ENCODE measurements at places on chromosomes 13 and 19.
A peak's percentile ranks its signal among the peaks of the same experiment; 100 is the strongest.

GRCh38 chr13:43830497-43830881, 43.7 kb upstream of the ENOX1 start:
- DNase-seq = no peak

DNA sequence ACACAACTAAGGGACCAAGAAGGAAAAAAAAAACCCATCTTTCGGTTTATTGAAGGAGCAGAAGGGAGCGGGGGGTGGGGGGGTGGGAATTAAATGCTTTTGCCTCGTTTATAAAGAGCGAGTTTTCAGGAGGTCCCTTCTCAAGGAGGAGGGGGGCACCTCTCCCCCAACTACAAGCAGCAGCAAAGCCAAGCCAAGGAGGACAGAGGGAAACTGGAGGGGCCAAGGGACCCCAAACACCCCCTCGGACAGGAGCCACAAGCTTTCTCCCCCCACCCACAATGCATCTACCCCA, 2.4 kb downstream of the IRF2BP1 start:
- no peak for DNase-seq

DNA sequence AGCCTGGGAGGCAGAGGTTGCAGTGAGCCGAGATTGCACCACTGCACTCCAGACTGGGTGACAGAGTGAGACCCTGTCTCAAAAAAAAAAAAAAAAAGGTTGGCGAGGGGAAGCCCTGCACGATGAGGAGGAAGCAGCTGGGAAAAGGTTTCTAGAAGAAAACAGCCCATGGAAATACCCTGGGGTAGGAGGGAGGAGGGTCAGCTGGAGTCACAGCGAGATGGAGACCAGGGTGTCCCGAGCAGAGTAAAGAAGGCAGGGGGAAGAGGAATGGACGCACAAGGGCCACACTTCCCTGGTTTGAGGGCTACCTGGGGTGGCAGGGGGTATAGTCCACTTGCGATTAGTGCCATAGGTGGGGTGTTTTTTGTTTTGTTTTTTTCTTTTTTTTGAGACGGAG, 6.4 kb downstream of the KANK3 start:
- no peak for DNase-seq

DNA sequence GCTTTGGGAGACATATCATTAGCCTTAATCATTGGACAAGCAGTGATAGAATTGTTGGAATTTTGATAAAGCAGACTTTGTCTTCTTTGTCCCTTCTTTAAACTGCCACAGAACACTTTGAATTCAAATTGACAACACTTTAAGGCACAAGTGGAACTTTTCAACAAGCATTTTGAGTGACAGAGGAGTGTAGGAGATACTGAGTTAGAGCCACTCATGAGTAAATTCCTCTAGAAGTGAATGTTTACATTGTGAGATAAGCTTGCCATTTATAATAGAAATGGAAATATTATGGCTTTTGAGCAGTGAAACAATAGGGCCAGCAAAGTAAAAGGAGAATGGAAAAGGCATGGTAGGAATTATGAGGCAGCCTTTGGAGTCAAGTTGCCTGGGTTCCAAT, 515.8 kb downstream of the SLITRK6 start:
- DNase-seq = no peak

- no peak for DNase-seq
Observed at GRCh38 chr13:96629331-96629730, 364.9 kb downstream of the OXGR1 start.

GRCh38 chr19:30884146-30884812, 465.0 kb downstream of the TSHZ3 start:
- no peak for DNase-seq

DNA sequence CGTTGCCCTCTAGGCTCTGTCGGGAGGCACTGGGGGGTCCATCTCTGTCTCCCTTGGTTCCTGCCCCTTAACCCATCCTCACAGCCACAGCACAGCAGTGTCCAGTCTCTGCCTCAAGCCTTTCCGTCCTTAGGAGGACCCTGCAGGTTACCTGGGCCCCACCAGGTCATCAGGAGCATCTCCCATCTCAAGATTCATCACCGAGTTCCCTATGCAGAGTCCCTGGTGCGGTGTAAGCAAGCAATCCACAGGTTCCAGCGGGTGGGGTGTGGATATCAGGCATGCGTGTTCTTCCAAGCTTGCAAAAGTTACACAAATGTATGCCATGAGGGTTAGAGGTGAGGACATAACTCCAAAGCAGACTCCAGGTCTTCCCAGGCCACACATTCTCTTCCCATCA, 20.9 kb upstream of the GAS6 start:
- no peak for DNase-seq

GRCh38 chr19:14473073-14473977, 1.8 kb downstream of the PTGER1 start:
- no peak for DNase-seq

- no peak for DNase-seq
Observed at GRCh38 chr19:44024900-44025216, 321 bp upstream of the ZNF222 start.

- no peak for DNase-seq
Observed at GRCh38 chr13:33537676-33538075, 252.1 kb upstream of the STARD13 start.

DNA sequence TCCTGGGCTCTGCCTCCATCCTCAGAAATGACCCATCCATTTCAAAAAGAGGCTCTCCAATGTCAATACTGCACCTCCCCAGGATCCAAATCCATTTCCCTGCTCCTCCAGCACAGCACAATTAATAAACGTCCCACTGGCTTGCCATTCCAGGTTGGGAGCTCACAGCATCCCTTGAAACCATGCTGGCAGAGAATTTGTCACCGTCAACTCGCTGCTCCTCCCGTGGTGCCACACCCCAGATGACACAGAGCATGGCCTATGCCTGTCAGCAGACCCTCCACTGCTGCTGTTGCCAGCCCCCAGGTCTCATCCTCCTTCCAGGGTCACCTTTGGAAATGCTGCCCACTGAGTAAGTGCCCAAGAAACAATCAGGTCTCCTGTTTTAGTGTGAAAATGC, 53.0 kb upstream of the UQCRFS1 start:
- no peak for DNase-seq

GRCh38 chr19:19105365-19106055, 32.8 kb downstream of the TMEM161A start:
- peak; percentile 4 for DNase-seq

- DNase-seq = no peak
Observed at GRCh38 chr13:76968041-76968440, 19.7 kb downstream of the ACOD1 start.

- no peak for DNase-seq
Observed at GRCh38 chr13:46717856-46718255, 79.1 kb downstream of the ESD start.

GRCh38 chr19:55492362-55492944, 4.2 kb downstream of the SSC5D start:
- DNase-seq = no peak

DNA sequence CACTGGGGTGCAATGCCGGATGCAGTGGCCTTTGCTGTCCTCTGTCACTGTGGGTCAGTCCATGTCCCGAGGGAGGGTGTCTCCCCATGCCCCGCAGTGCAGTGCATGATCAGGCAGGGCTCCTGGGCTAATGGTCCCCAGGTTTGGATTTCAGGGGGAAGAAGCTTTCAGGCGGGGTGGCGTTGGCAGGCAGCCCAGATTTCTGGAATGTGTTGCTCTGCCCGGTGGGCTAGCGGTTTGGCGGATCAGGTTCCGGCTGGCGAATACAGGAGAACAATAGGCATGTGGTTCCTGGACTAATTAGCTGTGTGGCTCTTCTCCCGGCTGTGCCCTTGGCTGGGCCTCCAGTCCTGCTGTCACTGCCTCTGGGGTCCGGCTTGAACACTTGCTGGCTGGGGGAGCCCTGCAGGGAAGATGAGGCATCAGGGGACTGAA, 141.3 kb downstream of the FGF9 start:
- DNase-seq = no peak

GRCh38 chr13:33232883-33233282, 52.7 kb downstream of the STARD13 start:
- DNase-seq = no peak

DNA sequence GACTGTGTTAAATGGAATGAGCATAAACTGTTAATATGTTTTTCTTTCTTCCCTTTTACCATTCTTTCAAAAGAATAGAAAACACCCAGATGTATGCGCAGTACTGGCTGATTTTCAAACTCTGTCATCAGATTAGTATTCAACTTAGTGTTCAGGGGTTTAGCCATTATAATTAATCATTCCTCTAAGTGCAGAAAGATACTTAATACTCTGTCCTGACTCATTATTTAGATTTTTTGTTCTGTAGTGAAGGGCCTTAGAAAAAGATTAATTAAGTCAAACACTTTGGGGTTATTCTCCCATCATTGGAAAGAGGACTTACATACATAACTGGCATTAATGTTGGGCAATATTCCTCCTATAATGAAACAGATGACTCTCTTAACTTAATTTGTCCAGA, 1316.7 kb upstream of the SLC10A2 start:
- no peak for DNase-seq

GRCh38 chr19:6067975-6068374, 42.3 kb downstream of the RFX2 start:
- DNase-seq = no peak

GRCh38 chr19:10018263-10018662, 5.0 kb downstream of the RDH8 start:
- no peak for DNase-seq

- DNase-seq = no peak
Observed at GRCh38 chr13:66794340-66795031, 435.6 kb downstream of the PCDH9 start.

DNA sequence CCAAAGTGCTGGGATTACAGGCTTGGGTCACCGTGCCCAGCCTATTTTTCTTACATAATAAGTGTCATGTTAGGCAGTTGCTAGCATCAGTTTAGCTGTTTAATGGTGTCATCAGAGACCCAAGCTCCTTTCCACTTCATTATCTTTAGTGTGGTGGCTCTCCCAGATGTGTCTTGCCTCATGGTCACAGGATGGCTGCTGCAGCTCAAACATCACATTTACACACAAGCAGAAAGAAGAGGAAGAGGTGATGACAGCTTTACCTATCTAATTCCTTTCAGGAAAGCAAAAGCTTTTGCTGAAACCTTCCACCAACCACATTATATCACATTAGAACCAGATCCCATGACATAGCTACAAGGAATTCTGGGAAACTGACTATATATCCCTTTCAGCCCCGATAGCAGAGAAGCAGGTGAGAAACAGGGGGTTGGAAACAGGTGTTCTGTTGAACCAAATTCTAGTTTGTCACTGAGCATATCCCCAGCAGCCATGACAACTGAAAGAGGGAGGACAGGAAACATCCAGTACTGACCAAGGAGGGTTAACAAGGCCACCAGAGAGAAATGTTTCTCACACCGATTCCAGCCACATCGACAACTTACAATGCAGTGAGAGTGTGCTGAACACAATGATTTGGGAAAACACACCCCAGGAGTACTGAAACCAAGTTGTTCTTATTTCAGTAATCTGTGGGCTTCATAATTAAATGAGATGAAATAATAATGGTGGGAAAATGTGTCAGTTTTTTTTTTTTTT, 617.0 kb downstream of the UQCRFS1 start:
- DNase-seq = no peak
